ENCODE measurements at places on chromosomes 2 and 18. TPM values are rescaled to one million over a fixed set of nuclear protein-coding genes. Genes with fewer than 3 reads are reported as not detected.

ADAM23 gene
- 3.1 TPM for total RNA-seq

ARHGAP28 gene
- total RNA-seq, result 27.2 TPM

RNF144A gene
- 0.17 TPM for total RNA-seq

SLC5A7 gene
- total RNA-seq, result not detected

C2orf78 gene
- total RNA-seq, result not detected

MAP4K4 gene
- total RNA-seq, result 164 TPM

WDR43 gene
- total RNA-seq, result 80.9 TPM

CD226 gene
- total RNA-seq, result 0.33 TPM

HEATR5B gene
- total RNA-seq, result 16.7 TPM

HK2 gene
- 19.3 TPM for total RNA-seq

MTIF2 gene
- 49.8 TPM for total RNA-seq

HTR2B gene
- 92.5 TPM for total RNA-seq

PARD3B gene
- 20.6 TPM for total RNA-seq

INPP5D gene
- total RNA-seq, result 0.51 TPM

LYPD6B gene
- not detected for total RNA-seq

RAX gene
- not detected for total RNA-seq

CD207 gene
- total RNA-seq, result not detected

SLC4A5 gene
- total RNA-seq, result under 0.01 TPM

MAP2 gene
- 51.0 TPM for total RNA-seq

POLE4 gene
- 26.3 TPM for total RNA-seq

ATP9B gene
- total RNA-seq, result 28.0 TPM

MYO5B gene
- under 0.01 TPM for total RNA-seq

IL36G gene
- total RNA-seq, result not detected

FN1 gene
- total RNA-seq, result 3,444 TPM

ANTXR1 gene
- 45.5 TPM for total RNA-seq

ALKAL2 gene
- total RNA-seq, result 0.17 TPM

CYBRD1 gene
- total RNA-seq, result 334 TPM

AFG3L2 gene
- 38.5 TPM for total RNA-seq

CCDC74B gene
- 3.1 TPM for total RNA-seq

PIKFYVE gene
- 40.1 TPM for total RNA-seq

SERPINB4 gene
- total RNA-seq, result not detected

MLPH gene
- 8.2 TPM for total RNA-seq

PLGLB1 gene
- total RNA-seq, result 0.99 TPM
